ENCODE measurements at places on chromosomes 6 and 20.
A peak's percentile ranks its signal among the peaks of the same experiment; 100 is the strongest.

GRCh38 chr6:28311139-28311823, 24.7 kb downstream of the ZSCAN31 start:
- DNase-seq = no peak

- no peak for DNase-seq
Observed at GRCh38 chr20:25300496-25301170, 52.7 kb downstream of the PYGB start.

GRCh38 chr20:53930651-53931504, 139.5 kb downstream of the BCAS1 start:
- no peak for DNase-seq

DNA sequence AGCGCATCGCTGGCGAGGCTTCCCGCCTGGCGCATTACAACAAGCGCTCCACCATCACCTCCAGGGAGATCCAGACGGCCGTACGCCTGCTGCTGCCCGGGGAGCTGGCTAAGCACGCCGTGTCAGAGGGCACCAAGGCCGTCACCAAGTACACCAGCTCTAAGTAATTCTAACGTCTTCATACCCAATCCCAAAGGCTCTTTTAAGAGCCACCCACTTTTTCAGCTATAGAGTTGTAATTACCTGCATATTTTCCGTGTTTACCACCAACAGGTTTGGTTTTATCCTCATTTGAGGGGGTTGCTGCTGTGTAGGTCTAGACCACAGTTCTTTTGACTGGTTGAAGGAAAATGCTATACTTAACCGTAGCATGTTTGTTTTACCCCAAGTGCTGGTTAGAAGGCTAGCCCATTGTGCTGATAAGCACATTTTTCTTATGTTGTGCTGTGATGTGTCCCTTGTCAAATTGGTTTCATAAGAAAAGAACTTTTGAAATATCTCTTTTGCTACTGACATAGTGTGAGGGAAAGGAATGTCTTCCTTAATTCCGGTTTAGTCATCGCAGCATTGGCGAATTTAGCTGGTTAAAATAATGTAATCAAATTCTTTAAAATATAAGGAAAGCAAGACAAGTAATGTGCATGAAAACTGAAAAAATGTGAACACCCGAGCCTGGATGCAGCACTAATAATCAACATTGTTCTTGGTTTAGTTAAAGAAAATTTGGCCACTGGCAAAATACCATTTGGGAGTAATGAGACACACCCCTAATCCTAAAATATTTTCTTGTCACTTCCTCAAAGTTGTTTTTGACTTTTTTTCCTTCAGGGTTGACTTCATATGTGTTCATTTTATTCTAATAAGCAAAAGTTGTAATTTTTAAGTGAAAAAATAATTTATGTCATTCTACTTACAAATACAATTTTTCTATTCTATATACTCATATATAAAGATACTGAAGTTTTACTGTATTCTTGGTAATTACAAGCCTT, 112.8 kb downstream of the HFE start:
- no peak for DNase-seq

- no peak for DNase-seq
Observed at GRCh38 chr20:11051136-11051535, 377.3 kb upstream of the JAG1 start.

DNA sequence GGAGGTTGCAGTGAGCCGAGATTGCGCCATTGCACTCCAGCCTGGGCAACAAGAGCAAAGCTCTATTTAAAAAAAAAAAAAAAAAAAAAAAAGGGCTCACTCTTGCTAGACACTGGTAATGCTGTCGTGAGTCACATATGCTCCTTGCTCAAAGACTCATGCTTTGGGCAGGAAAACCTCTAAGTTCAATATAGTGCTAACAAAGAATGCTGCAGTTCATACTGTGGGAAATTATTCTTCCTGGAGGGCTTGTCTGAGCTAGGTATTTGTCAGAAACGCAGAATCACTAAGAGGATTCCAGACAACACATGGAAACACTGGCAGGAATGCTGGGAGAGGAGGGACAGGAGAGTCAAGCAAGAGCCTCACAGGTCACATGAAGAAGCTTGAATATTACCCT, 2.3 kb upstream of the LYRM2 start:
- DNase-seq = no peak

DNA sequence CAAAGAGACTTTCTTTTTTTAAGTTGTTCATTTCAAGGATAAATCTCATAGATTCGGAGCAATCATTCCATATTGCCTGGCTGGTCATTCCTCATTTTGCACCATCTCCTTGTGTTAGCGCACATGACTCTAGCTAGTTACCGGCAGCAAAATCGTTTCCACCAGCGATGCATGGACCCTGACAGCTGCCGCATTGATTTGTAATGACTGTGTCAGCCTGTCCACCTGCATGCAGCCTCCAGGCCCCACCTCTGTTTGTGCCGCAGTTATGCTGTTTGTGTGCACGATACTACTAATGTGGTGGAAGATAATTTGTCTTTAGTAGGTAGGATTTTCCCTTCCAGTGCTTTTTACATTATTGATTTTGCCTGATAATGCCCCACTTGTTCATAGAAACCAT, 164.0 kb downstream of the TBC1D7 start:
- no peak for DNase-seq

DNA sequence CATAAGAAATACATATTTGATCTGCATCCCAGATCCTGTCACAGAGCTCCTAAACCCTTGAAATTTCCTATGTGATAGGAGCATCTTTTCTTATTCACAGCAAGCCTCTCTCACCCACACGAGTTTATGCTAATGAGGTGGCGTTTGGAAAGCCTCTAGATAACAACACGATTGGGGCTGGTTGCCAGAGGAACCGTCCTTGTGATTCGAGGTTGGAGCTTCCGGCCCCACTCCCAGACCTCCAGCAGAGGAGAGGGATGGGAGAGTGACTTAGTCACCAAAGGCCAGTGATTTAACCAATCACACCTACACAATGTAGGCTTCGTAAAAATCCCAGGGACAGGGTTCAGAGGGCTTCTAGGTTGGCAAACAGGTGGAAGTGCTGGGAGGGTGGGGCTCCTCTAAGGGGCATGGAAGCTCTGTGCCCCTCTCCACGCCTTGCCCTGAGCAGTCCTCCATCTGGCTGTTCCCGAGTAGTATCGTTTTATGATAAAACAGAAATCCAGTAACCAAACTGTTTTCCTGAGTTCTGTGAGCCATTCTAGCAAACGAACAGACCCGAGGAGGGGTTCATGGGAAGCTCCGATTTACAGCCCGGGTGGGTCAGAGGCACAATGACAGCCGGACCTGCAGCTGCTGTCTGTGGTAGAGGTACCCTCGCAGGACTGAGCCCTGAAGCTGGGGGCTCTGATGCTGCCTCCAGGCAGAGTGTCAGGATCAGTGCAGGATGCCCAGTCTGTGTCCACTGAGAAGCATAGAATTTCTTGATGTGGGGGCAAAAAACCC, 238.1 kb upstream of the ARID1B start:
- DNase-seq = no peak

DNA sequence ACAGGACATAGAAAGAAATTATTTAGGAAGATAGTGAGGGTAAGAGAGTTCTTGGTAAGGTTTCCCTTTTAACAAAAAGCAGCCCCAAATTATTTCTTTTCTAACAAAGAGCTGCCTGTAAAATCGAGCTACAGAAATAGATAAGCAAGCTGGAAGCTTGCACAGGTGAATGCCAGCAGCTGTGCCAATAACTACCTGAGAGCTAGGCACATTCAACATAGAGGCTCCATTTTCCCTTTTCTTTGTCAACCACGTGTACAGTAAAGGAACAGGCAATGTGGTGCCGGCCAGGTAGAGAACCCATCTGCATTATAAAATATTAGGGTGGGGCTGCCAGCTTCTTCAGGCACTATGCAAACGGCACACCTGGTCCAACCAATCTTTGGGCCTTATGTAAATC, 341.6 kb upstream of the JAG1 start:
- DNase-seq = no peak

- DNase-seq = peak; percentile 3
Observed at GRCh38 chr6:29653452-29654038, 3.3 kb upstream of the MOG start.

- no peak for DNase-seq
Observed at GRCh38 chr6:5763871-5764270, 242.9 kb downstream of the NRN1 start.

DNA sequence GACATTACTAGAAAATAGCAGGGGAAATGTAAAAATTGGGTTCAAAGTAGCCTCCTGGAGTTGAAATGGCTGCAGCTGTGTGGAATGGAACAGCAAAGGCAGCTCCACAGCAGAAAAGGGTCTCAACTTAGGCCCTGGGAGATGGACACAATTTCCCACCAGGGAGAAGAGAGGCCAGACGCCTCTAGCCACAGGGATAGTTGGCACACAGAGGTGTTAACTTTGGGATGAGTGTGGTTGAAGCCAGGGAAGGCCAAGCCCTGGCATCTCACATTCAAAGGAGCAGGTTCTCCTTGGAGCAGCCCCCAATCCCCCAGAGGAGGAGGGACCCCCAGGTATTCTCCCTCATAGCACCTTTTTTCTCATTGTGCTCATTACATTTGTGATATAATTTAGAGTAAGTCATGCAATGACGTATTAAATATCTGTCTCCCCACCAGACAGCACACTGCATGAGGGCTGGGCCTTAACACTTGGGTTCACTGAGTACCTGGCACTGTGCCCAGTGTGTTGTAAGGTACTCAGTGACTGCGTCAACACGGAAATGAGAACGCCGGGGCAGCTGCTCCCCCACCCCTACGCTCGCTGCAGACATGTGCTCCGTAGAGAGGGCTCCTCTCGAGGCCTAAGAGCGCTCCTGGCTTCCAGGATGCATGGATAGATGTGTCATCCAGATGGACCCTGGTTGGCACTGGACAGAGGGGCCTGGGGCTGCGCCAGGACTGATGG, 76.0 kb upstream of the CD93 start:
- DNase-seq = no peak

GRCh38 chr6:110689275-110689935, 125.9 kb downstream of the CDK19 start:
- DNase-seq = no peak

DNA sequence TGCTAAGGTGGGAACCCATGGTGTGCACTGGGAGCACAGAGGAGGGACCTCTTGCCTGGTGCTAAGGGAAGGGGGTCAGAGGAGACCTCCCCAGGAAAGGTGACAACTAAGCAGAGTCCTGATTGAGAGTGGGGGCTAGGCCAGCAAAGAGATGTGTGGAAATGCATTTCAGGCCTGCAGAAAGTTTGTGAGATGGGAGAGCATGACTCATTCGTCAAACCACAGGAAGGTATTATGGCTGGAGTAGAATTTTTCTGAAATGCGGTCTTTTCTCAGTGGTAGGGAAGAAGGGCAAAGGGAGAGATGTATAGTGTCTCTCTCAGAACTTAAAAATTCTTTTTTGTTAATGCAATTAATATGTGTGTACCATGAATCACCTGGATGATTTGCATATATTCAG, 23.6 kb upstream of the EDN1 start:
- DNase-seq = no peak

- no peak for DNase-seq
Observed at GRCh38 chr6:20808924-20809323, 274.7 kb downstream of the CDKAL1 start.

- DNase-seq = no peak
Observed at GRCh38 chr20:36298061-36298460, 8.1 kb upstream of the DLGAP4 start.
